Calu3 (cell line): ENCODE measurements at places on chromosomes 2 and 18. TPM values are rescaled to one million over a fixed set of nuclear protein-coding genes. Genes with fewer than 3 reads are reported as not detected.

ZRANB3 gene
- total RNA-seq, result 13.0 and 14.5 TPM in 2 replicates

- DNase-seq, result no peak
These were observed 125.6 kb downstream of the SOCS6 start for GRCh38 chr18:70414315-70414900.

- DNase-seq, result no peak
These were observed 111.5 kb downstream of the MBD5 start for GRCh38 chr2:148132412-148132811.

DNA sequence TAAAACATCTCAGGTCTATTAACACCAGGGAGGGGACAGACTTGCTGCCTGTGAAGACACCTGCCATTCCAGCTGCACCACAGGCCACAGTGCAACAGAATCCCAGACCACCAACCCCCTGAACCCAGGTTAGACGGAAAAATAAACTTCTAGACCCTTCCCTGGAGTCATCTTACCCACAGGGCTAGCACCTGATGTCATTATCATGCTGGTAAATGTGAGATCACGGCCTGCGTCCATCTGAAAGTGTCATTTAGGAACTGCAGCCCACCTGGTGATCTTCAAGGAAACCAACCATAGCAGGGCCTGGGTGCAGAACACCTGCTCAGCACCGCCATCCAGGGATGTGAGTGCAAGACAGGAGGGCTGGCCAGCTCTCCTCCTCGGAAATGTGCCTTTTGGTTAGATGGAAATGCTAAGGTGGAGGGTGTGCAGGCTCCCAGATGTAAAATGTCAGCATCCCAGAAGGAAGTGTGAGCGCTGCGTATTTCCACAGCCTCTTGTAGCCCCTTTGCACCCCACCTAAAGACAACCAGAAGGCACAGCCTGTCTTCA lies 80.8 kb downstream of the PTGR3 start:
- DNase-seq, result no peak

BCL2 gene
- total RNA-seq, result 2.9 and 4.0 TPM in 2 replicates

DNA sequence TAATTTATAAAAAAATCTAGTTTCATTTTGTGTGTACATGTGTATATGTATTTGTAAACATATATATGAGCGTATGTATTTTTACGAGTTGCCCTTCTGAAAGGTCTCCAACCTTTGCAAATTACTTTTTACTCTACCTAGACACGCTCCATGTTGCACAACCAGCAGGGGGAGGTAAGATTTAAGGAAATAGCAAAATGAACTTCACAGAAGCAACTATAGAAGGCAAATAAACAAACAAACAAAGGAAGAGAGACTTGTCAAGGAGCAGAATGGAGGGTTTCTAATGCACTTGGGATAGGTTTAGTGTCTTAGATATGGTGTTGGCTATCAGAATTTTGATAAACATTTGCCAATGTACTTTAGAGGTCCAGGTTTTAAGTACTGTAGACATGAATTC lies 820.5 kb upstream of the POU3F3 start:
- no peak for DNase-seq

RUFY4 gene
- total RNA-seq, result 0.21 and 2.6 TPM in 2 replicates

DNA sequence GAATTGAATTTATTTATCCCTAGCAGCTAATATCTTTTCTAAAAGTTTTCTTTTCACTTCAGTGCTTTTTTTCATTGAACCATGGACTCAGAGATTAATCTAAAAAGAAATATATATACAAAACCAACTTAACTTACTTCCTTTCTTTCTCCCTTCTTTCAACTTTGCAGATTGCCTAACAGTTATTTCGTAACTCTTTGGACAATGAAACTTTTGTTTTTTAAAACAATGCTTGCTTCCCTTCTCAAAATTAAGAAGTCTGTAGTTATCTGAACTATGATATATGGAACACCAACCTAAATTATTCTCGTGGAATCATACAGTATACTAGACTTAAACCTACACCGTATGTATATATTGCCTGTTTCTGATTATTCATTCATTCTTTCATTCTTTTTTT lies 62.9 kb downstream of the MIB1 start:
- no peak for DNase-seq

GRCh38 chr18:56067969-56068671 lies 480.1 kb upstream of the TCF4 start:
- no peak for DNase-seq

ACVR1C gene
- 0.86 and 0.99 TPM in 2 replicates for total RNA-seq

SNED1 gene
- 0.76 and 0.86 TPM in 2 replicates for total RNA-seq

- DNase-seq, result no peak
These were observed 164.5 kb downstream of the LCLAT1 start for GRCh38 chr2:30611583-30611982.

DNA sequence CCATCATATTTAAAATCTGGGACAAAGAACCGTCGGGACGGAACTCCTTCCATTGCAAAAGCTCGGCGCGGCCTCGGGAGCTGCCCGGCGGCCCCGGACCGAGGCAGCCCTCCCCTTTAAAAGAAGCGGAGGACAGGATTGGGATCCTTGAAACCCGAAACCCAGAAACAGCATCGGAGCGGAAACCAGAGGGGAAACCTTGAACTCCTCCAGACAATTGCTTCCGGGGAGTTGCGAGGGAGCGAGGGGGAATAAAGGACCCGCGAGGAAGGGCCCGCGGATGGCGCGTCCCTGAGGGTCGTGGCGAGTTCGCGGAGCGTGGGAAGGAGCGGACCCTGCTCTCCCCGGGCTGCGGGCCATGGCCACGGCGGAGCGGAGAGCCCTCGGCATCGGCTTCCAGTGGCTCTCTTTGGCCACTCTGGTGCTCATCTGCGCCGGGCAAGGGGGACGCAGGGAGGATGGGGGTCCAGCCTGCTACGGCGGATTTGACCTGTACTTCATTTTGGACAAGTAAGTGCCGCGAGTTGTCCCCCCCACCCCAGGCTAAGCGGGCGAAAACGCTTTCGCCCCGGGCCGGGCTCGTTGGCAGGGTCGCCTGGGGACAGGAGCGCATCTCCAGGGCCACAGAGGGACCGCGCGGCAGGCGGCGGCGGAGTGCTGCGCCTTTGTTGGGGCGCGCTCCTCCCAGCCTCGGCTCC lies at the start of gene ANTXR1:
Gene ANTXR1 (plus strand): TSS at position 38 of the 698 bp plus-strand sequence. CDS start 321 bp downstream, at position 359.
- DNase-seq, result peak; percentile 9

GRCh38 chr18:36942264-36942663 lies 113.3 kb downstream of the KIAA1328 start:
- DNase-seq, result peak; percentile 40

PROKR1 gene
- not detected in 2 replicates for total RNA-seq

UGT1A5 gene
- total RNA-seq, result 7.1 and 7.3 TPM in 2 replicates

GFPT1 gene
- 98.0 and 110 TPM in 2 replicates for total RNA-seq

GALNT3 gene
- 75.0 and 79.8 TPM in 2 replicates for total RNA-seq

- DNase-seq, result no peak
These were observed 36.8 kb downstream of the PARD6G start for GRCh38 chr18:80210312-80211083.

DYSF gene
- total RNA-seq, result 1.4 and 3.2 TPM in 2 replicates

GRCh38 chr2:66082581-66082980 lies 352.3 kb upstream of the MEIS1 start:
- no peak for DNase-seq

GRCh38 chr2:24907116-24907515 lies 12.9 kb downstream of the ADCY3 start:
- DNase-seq, result no peak

COL5A2 gene
- total RNA-seq, result 0.56 and 1.1 TPM in 2 replicates

- no peak for DNase-seq
These were observed 68.2 kb downstream of the ADI1 start for GRCh38 chr2:3451169-3451568.

GRCh38 chr2:235592836-235593235 lies 99.0 kb downstream of the AGAP1 start:
- DNase-seq, result no peak

ARL6IP6 gene
- 32.6 and 32.8 TPM in 2 replicates for total RNA-seq

KCTD18 gene
- 11.8 and 13.6 TPM in 2 replicates for total RNA-seq

C2orf72 gene
- total RNA-seq, result 0.66 and 0.83 TPM in 2 replicates

DNA sequence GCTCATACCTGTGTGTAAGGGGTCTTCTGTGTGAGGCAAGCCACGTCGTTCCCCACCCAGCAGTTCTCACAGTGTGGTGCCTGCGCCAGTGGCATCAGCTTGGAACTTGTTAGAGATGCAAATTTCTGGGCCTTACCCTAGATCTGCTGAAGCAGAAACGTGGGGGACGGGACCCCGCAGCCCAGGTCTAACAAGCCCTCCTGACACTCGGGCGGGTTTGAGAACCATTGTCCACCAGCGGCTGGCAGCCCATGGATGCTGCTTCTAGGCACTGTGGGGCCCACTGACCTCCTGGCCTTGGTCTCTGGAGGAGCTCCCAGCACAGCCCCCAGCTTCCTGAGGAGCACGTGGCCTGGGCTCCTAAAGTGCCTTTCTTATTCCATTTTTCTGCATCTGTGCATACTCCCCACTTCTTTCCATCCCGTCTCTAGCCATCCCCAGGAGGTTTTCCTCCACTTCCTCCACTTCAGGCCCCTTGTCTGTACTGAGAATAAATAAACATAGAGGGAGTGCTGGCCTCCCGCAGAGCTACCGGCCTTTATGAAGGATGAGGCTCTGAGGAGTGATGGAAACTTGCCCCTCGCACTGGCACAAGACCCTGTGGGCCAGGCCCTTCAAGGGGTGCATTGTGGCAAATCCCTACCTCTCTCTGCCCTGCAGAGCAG lies 94.3 kb downstream of the GALR1 start:
- no peak for DNase-seq

DNA sequence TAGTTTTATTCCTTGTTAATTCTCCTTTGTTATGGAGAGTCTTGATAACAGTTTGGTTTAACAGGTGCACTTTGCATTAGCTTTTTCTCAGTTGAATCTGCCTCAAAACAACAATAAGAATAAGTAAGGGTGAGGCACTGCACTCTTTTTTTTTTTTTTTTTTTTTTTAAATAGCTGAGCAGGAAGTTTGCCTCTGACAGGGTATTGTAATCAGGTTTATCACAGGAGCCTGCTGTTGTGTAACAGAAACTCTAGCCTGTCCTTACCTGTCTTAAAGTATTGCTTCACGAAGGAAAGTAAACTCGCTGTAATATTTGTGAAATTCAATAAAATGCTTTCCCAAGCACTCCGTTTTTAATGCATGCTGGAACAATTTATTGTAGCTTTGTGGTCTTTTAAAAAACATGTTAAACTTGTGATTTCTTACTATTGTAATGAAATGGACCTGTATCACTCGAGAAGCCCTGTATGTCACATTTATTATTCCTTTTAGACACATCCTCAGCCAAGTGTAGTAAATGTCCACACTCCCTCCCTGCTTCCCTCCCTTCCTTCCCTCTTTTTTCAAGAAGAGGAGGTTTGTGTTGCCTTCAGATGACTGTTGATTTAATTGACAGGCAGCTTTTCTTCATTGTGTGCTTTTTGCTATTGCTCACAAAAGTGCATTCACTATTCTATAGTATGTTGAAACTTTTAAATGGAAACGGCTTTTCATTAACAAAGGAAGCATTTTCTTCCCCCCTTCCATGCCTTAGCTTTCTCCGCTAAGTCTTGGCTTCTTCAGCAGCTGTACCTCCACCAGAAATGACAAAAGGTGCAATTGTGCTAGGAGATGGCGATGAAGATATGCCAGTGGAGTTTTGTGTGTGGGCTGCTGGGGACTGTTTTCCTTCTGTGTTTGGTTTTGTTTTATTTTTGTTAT lies 52.7 kb downstream of the TAF1B start:
- DNase-seq, result no peak

GRCh38 chr2:68935471-68935870 lies 17.2 kb downstream of the GKN2 start:
- DNase-seq, result no peak

ERCC3 gene
- total RNA-seq, result 41.3 and 42.1 TPM in 2 replicates

- peak; percentile 46 for DNase-seq
These were observed 20.0 kb downstream of the TRIP12 start for GRCh38 chr2:229901819-229902218.

DNA sequence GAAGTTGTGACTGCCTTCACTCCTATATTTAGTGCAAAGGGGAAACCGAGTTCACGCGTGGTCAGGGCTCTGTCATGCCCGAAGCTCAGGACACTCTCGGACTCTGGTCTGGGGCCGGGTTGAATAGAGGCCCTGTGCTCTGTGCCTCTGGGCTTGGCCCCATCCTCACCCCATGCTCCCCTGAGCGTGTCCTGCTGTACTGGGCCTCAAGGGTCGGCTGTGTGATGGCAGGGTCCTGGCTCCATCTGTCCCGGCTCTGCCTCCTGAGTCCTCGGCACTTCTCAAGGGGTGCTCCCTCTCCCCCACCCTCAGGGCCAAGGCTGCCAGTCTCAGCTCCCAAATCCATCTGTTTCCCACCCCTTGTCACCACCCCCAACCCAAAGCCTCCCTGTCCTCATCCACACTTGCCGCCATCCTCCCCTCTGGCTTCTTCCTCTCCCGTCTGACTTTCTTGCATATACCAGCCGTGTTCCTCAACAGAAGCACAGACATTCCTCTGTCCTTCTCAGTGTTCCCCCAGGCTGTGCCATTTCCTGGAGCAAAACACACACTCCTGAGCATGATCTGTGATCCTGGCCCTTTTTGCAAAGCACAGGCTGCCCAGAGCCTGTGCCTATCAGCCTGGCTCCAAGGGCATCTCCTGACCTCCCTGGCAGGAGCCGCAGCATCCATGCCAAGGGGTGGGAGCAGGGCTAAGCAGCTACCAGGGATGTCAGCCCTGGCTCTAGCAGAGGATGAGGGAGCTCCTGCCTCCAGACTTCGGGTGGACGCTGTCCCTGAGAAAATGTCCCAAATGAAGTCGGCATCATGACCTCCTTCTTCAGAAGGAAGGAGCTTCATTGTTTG lies 64.2 kb upstream of the OTOS start:
- no peak for DNase-seq

DNA sequence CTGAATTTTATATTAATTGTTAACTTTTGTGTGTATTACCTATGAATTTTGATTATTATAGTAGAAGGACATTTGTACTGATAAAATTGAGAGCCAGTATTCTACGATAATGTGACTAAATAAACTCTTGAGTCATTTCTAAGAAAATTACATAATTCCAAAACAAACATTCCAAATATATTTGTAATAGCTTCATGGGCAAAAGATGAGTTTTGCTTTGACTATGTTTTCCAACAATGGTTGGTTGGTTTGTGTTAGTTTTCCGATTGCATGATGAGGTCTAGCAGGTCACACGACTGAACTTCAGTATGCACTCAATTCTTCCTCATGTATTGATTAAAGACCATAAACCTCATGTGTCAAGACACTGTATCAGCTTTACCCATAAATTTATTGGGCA lies 71.7 kb upstream of the WDR75 start:
- DNase-seq, result peak; percentile 13

DNA sequence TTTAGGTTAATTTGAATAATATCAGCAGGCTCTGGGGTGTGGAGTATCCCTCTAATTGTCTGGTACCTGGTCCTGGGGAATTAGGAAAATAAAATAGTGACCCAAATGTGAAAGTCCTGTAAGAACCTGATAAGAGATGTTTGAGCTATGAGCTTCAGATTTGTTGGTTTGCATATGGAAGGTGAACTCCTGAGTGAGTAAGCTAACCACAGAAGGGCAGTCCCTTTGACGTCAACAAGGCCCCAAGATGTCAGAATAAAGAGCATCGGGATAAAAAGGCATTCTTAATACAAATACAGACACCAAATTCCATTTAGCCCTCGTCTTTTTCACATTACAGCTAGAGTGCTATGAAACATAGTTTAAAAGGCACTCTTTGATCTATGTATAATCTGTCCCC lies 1366.3 kb upstream of the TMEFF2 start:
- DNase-seq, result no peak
